Suppressor macrophage treated with lipopolysaccharide for 1 hour (primary cell): ENCODE measurements at places on chromosomes 12 and 14.
A peak's percentile ranks its signal among the peaks of the same experiment; 100 is the strongest.

GRCh38 chr14:43877351-43877960, 629.6 kb downstream of the FSCB start:
- DNase-seq = no peak

DNA sequence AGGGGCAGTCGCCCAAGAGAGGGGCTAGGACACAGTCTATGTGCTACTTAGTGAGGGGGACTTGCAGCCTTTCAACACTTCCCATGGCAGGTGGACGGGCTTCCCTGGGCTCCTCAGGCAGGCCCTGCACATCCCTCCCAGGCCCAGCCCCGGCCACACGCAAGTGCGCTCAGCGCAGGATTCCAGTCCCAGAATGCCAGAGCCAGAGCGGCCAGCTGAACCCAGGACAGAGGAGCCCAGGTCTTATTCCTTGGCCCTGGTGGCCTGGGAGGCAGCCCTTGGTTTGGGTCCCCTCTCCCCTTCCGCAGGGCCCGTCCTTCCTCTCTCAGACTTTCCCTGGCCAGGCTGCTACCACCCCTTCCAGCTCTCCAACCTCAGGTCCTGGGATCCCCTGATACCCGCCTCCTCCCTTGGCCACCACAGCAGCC, 12.0 kb downstream of the DLK1 start:
- DNase-seq = no peak

GRCh38 chr12:94783343-94783742, 133.0 kb upstream of the TMCC3 start:
- no peak for DNase-seq

- DNase-seq = no peak
Measured at GRCh38 chr14:51458563-51458955, 193.2 kb upstream of the FRMD6 start.

DNA sequence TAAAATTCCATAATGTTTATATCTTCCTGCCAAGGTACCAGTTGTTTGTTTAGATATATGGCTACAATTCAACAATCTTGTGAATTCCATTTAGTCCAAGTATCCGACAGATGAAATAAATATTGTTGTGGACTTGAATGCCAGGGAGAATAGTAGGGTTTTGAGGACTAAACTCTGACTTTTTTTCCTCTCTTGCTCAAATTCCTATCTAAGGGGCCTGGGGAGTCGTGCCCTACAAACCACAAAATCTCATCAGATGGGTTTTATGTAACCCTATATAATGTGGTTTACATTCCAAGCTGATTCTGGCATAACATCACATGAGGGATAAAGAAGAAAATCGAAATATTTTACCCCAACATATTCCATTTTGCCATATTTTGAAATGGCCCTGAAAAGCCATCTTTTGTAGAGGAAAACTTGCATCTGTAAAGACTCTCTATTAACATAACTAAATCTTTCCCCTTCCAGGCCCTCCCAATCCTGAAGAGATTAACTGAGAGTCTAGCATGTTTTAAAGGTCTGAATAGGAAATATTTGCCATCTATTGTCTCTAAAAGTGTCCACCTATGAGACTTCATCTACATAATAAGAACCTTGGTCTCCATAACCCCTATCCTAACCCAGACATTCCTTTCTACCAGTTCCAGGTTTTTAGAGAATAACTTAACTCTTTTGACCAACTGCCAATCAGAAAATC, 184.7 kb upstream of the KITLG start:
- no peak for DNase-seq

- no peak for DNase-seq
Measured at GRCh38 chr14:101226603-101227425, 323.3 kb upstream of the RTL1 start.

- DNase-seq = no peak
Measured at GRCh38 chr14:104393898-104394381, 185.6 kb upstream of the C14orf180 start.

GRCh38 chr12:75642226-75642625, 130.8 kb upstream of the KRR1 start:
- no peak for DNase-seq

- DNase-seq = peak; percentile 36
Measured at GRCh38 chr14:105168979-105169507, 467 bp upstream of the JAG2 start.

DNA sequence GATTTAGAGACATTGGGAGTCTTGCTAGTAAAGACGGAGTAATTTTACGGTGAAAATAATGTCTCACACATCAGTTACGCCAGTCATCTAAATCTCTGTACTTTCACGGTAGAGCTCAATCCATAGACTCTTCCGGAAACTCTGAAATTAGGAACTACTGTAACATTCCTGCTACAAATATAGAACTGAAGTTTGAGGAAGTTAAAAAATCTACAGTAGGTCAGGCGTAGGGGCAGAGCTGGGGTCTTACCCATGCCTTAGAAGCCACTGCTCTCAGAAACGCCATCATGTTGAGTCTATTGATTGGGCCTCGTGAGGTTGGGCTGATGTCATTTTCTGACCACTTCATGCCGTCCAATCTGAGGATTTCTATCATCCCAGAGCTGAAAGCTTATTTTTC, 1029.8 kb upstream of the TMEM132C start:
- DNase-seq = peak; percentile 57

GRCh38 chr14:86915406-86915805, 1077.6 kb downstream of the GALC start:
- DNase-seq = no peak

GRCh38 chr14:99287269-99287942, 15.4 kb upstream of the BCL11B start:
- no peak for DNase-seq

- DNase-seq = no peak
Measured at GRCh38 chr12:123997033-123997822, 24.2 kb downstream of the ZNF664 start.

- no peak for DNase-seq
Measured at GRCh38 chr14:79947440-79948054, 263.8 kb downstream of the DIO2 start.

DNA sequence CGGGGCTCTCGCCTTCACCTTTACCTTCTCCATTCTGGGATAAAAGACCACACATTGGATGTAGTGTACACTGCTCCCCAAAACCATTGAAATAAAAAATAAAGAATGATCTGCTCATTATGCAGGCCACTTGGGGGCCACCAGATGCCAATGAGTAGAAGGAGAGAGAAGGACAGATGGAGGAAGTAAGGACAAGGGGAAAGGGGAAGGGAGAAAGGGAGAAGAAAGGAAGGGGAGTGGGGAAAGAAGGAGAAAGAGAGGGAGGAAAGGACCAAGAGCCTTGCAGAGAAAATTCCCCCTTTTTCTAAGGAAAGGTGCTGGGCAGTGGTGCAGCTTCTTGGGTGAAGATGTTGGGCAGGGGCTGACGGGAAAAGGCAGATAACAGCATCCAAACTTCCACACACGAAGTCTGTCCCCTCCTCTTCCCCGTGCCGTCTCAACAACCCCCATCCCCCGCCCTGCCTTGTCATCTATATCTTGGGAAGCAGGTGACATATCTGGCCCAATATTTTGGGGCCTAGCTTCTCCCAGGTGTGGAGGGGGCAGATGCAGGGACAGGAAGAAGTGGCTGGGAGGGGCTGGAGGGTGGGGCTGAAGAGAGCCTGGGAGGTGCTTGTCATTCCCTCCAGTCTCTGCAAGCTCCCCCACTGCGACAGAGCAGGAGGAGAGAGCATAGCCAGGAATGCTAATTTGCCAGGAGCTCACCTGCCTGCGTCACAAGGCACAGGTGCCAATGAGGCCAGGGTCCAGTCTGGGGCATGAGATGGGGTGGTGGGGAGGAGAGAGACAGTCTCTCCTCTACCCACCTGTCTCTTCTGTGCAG, 107.5 kb downstream of the SINHCAF start:
- DNase-seq = no peak

GRCh38 chr12:107366322-107366721, 273.0 kb upstream of the CRY1 start:
- no peak for DNase-seq

DNA sequence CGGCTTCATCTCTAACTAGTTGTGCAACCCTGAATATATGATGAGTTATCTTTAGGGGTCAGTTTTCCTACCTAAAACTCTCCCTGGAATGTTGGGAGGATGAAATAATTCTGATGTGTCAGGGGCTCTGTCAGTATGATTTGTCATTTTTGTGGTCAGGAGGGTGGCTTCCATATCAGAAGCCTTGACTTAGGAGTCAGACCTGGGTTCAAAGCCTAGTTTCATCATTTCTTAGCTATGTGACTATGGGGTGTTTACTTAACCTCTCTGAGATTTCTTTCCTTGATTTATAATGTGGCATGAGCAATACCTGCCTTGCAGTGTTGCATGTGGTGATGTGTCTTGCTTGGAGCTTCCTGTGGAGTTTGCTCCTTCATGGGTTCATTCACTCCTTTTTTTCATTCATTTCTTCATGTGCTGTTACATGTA, 146.8 kb downstream of the CHST11 start:
- peak; percentile 64 for DNase-seq

DNA sequence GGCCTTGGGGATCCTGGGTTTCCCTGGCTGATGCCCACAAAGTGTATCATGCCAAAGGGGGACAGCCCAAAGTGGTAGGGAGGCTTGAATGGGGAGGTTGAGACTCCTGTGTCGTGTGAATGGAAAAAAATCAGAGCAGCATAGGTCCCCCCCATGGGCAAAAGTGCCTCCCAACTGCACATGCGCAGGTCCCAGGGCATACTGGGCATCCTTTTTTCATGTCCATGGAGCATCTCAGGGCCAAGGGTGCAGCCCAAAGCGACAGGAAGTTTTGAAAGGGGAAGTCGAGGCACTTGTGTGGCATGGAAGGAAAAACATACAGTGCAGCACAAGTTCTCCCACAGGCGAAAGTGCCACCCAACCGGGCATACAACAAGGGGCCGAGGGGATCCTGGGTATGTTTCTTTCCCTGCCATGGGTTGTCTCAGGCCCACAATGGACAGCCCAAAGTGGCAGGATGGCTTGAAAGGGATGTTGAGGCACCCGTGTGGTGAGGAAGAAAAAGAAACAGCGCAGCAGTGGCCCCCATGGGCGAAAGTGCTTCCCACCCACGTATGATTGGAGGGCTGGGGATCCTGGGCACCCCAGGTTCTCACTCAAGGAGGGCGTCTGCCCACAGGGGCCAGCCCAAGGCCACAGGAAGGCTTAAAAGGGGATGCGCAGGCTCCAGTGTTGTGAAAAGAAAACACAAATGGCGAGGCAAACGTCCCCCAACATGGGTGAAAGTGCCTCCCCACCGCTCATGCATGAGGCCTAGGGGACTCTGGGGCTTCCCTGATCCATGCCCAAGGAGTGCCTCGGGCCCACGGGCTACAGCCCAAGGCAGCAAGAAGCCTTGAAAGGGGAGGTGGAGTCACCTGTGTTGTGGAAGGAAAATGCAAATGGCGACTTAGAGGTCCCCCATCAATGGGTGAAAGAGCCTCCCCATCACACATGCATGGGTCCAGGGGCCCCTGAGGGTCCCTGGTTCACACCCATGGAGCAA, 573.7 kb downstream of the ALG10 start:
- no peak for DNase-seq

- no peak for DNase-seq
Measured at GRCh38 chr14:64865109-64865508, 14.6 kb downstream of the SPTB start.

DNA sequence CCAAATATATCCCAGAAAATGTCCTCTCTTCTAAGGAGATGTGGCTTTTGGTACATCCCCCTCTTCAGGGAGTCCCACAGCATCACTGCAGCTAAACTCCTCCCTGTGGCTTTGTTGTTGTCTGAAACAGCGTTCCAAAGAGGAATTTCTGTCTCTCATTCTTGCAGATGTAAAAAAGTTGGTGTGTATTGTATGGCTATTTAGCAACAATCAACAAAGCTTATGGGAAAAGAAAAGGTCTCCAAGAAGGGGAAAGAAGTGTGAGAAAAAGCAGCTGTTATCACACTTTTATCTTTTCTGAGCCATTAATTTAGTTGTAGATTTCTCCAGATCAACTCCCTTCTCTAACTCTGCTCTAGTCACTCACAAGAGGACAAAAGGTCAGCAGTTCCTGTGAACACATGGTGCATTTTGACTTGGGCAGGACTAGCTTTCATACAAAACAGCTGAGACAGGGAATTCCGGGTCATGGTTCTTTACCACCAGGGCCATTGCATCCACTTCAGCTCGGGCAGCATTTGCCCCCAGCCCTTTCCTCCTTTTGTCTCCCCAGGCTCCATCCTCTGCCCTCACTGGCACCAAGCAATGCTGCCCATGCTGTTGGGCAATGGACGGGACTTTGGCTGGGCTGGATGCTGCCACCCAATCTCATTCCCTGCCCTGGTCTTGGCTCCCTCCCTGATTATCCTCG, 184.7 kb downstream of the TMX1 start:
- no peak for DNase-seq

- DNase-seq = peak; percentile 80
Measured at GRCh38 chr12:13023811-13024530, 20.2 kb upstream of the FAM234B start.

DNA sequence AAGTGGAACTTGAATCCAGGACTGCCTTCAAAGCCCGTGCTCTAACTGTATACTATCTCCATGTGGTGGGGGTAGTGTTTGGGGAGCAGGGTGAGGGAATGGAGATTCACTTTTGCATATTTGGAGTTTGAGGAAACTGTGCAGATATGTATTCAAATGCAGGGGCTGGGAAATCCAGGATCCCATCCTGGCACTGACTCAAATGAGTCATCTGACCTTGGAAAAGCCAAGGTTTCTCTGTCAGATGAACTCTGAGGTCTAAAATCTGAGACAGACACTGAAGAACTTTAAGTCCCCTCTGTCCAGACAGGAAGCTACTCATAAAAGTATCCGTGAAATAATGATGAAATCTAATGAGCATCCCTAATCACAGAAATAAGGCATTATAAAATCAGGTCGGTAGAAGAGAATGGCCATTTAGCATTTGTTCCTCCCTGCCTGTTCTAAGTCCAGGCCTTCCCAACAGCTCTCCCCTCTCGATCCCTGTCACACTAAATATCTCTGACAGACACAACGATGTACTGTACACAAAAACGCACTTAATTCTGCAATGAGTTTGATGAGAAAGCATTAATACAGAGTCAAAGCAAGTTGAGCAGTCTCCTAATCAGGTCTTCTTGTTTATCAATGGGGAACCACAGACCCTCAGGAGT, 14.4 kb downstream of the NIN start:
- peak; percentile 70 for DNase-seq

DNA sequence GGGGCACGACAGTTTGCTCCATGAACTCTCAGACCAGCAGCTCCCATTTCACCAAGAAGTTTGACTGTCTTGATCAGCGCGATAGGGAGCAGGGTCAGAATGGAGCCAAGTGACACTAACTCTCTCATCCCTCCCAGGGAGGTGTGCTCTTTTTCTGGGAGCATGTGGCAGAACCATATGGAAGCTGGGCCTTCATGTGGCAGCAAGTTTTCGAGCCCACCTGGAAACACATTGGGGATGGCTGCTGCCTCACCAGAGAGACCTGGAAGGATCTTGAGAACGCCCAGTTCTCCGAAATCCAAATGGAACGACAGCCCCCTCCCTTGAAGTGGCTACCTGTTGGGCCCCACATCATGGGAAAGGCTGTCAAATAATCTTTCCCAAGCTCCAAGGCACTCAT, 24.0 kb downstream of the ITGA7 start:
- no peak for DNase-seq

GRCh38 chr12:1510056-1510812, 84.1 kb downstream of the FBXL14 start:
- no peak for DNase-seq
